ENCODE measurements at places on chromosomes 2 and 18.

DNA sequence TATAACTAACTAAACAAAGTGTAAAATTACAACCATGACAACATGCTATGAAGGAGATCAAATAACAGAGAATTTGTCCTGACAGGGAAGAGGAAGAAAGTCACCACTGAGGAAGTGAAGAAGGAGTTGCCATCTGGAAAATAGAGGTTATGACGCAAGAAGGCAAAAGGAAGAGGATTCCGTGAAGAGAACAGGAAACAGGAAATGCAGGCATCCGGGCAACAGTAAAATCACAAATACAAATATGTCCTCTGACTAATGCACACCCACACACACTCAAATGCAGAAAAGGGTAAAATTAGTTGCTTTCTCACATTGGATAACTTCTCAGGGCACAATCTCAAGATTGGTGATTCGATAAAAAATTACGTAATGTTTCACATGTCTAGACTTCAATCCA, 278.4 kb downstream of the TMX3 start:
- no peak for DNase-seq

GRCh38 chr2:96538487-96539214, 2.1 kb downstream of the ARID5A start:
- no peak for DNase-seq

DNA sequence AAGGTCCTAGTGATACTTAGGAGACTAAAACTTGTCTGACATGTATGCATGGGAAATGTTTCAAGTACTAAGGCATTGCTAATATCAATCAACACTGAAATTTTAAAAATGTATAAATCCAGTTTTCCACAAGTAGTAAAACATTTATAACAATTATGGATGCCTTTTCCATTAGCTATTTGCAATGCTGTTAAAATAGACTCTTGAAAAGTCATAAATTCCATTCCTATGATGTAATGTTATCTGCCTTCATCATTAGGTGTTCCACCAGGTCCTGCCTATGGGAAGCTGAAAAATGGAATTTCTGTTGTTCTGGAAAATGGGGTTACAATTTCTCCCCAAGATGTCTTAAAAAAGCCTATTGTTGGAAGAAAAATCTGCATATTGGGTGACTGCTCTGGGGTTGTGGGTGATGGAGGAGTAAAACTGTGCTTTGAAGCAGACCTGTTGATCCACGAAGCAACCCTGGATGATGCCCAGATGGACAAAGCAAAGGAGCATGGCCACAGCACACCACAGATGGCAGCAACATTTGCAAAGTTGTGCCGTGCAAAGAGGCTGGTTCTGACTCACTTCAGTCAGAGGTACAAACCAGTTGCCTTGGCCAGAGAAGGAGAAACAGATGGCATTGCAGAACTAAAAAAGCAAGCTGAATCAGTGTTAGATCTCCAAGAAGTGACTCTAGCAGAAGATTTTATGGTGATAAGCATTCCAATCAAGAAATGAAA, 18.7 kb downstream of the ELAC1 start:
- peak; percentile 59 for DNase-seq

- no peak for DNase-seq
These were observed 5.4 kb upstream of the ZC3H8 start for GRCh38 chr2:112260295-112260625.

- peak; percentile 83 for DNase-seq
These were observed 192.0 kb downstream of the MTX2 start for GRCh38 chr2:176461098-176461808.

GRCh38 chr2:239140346-239141020, 260.3 kb downstream of the HDAC4 start:
- no peak for DNase-seq
